ENCODE measurements at places on chromosomes 3 and 15.

DNA sequence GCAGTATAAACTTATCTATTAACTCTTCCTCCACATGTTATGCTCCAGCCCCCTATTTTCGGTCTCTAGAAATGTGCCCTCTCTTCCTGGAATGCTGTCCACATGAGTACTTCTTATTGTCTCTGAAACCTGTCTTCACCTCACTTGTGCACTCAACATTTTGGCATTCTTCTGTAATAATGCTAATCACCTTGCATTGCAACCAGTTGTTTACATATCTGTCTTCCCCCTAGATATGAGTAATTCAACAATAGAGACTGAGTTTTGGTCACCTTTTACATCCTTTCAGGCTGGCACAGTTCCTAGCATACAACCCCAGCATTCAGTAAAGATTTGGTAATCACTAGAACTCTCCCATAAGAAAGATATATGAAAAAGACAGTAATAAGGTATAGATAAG lies 17.2 kb downstream of the CCDC80 start:
- DNase-seq: peak; percentile 50

DNA sequence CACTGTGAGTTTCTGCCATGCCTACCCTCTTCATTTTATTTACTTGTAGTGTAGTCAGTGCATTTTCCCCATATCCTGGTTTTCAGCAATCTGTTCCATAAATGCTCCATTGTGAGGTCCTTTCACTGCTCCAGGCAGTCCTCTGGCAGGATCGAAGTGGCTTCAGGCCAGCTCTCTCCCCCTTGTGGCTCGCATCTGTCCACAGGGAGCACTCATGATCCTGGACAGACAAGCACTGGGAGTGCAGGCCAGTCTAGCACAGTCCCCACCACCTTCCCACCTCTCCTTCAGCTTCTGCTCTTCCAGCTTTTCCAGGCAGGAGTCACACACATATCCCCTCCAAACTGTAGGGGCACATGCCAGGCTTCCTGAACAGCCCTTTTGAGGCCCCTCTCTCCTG lies 173.6 kb downstream of the PPM1L start:
- DNase-seq: no peak

- peak; percentile 48 for DNase-seq
These were observed 66.0 kb downstream of the MYO1E start for GRCh38 chr15:59306520-59307164.

GRCh38 chr15:91555312-91555711 lies 298.2 kb upstream of the SLCO3A1 start:
- peak; percentile 10 for DNase-seq
